ENCODE measurements at places on chromosomes 7 and 10.

GRCh38 chr10:7563368-7563767 is 103.4 kb downstream of the ITIH5 start:
- no peak for DNase-seq

- no peak for DNase-seq
Measured at GRCh38 chr10:46016811-46017210, 13.6 kb downstream of the NCOA4 start.

DNA sequence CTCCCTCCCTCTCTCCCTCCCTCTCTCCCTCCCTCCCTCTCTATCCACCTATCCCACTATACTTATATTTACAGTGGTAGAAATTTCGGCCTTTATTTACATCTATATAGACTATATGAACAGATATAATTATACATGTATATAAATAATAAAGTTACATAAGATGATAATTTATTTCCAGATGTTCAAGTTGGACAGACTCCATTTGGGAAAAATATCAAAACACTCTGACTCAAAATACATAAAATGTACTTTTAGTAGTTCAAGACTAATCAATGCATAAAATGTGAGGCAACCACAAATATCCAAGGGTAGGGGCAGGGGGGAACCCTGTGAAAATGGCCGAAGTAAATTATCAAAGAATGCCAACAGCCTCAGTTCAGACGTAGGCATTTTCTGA is 203.0 kb downstream of the FANK1 start:
- DNase-seq, result no peak

GRCh38 chr7:30799206-30799975 is 28.2 kb downstream of the MINDY4 start:
- DNase-seq, result peak; percentile 88

GRCh38 chr7:122682815-122683550 is 15.9 kb downstream of the RNF133 start:
- no peak for DNase-seq

DNA sequence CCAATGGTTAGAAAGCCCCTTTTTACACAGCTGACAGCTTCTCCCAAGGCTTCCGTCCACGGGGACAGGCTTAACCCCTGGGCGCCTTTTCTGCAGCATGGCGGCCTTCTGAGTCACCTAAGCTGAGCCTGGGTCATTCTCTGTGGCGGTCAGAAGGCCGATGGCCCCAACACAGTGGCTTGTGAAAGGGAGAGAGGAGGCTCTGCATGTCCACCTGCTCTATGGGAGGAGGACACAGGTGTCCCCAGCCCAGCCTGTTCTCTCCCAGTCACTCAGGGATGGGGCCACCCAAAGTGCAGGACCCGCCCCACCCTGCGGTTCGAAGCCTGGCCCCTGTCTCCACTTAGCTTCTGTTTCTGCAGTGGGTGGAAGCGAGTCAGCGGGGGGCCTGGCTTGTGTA is 20.4 kb upstream of the TTYH3 start:
- no peak for DNase-seq

DNA sequence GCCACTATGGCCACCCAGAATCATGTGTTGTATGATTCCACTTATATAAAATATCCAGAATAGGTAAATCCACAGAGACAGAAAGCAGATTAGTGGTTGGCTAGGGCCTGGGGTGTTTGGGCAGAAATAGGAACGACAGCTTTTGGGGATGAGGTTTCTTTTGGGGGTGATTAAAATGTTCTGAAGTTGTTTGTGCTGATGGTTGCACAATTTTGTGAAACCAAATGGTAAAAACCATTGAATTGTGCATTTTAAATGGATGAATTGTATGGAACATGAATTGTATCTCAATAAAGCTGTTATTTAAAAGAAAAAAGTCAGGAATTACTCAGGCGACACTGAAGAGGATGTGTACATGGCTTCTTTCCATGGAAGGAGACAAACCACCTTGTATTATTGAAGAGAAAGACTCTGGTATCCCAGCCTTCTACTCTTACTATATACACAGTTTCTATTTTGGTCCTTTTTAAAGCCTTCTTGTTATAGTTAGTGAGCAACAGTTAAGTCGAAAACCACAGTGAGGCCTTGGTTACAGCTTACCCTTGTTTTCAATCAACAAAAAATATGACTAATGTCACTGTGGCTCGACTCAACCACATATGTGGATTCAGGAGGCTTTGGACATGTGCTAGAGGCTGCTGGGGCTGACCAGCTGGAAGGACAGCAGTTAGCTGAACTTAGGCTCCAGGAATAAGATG is 57.1 kb upstream of the KMT2E start:
- DNase-seq, result no peak

- no peak for DNase-seq
Measured at GRCh38 chr10:88130912-88131311, 267.5 kb downstream of the PTEN start.

DNA sequence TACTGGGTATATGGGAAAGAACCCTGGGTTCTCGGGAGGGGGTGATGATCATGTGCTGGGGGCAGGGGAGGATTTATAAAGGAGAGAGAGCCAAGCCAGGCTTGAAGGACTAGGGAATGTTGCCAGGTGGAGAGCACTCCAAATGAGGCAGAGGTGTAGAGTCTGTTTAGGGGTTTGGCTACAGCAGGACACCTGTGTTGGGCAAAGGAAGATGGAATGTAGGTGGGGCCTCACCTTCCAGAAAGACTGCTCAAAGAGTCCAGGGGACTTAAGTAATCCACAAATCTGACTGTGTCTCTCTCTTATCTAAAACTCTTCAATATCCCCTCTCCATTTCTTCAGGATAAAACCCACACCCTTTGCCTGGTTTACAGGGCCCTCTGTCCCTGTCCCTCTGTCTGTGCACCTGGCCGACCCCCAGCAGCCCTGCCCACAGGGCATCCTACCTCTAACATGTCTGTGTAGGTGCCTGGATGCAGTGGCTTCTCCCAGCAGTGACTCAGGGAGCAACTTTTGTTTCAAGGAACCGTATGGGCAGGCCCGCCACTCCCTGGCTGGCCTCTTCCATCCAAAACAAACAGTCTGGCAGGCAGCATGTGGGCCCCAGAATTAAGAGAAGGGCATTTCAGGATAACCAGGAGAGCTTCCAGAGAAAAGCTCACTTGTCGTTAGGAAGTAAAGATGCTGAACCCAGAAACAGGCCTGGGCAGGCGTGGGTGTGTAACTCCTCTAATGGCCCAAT is 10.6 kb upstream of the PLEKHA1 start:
- DNase-seq, result no peak

GRCh38 chr7:115226410-115226809 is 304.5 kb downstream of the MDFIC start:
- peak; percentile 60 for DNase-seq

- no peak for DNase-seq
Measured at GRCh38 chr7:106615808-106616707, 44.9 kb downstream of the CCDC71L start.
